ENCODE measurements at places on chromosomes 12 and 14.
A peak's percentile ranks its signal among the peaks of the same experiment; 100 is the strongest.

DNA sequence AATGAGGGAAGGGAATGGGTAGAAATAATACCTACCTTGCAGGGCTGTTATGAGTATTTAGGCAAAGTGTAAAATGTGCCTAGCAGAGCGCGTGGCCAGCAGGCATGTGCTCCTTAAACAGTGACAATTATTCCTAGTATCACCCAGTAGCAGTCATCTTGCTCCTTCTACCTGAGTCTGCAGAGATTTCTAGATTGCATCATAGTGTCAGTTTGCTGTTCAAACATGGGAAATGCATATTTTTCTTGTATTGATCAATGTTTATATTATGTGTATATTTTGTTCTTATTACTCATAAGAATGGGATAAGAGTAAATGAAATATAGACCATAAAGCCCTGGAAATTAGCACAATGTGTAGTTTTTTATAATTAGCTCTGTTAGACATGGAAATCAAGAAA, 37.3 kb upstream of the PLEKHG7 start:
- no peak overlapping the region for H3K27ac ChIP-seq
- H3K36me3 ChIP-seq, result no peaks in the 10 kb centered on the region
- no peak for DNase-seq
- peaks cover 4% of the 10 kb centered on the region for H3K27me3 ChIP-seq
- no peaks in the 10 kb centered on the region for H3K4me1 ChIP-seq

- H3K36me3 ChIP-seq, result peaks cover 2% of the 10 kb centered on the region
- DNase-seq, result peak; percentile 61
- H3K27ac ChIP-seq, result peak overlapping the region; percentile 93
- H3K4me3 ChIP-seq, result no peak overlapping the region
These were observed 29.3 kb upstream of the KLRF1 start for GRCh38 chr12:9797722-9798619.

DNA sequence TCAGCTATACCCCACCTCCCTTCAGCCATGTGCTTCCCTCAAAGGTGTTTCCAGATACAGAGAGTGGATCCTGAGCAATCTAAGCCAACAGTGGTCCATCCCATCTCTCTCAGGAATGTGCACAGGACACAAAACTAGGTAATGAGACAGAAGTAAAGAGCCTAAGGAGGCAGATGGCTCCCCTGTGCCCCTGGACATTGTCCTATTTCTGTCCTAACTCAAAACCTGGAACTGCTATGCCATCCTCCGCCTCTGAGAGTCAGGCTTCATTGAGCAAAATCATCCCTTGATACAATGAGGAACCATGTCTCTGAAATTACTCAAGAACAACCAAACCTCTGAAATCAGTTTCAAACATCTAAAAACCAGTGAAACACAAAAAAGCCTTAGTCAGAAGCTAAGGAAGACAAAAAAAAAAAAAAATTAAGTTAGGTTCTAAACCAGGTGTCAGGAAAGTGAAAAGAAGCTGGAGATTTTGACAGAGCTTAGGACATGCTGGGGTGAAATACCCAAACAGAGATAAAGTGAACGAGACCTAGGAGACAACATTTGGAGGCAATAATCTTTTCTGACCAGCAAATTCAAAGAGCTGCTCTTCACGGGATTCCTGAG, 200.3 kb upstream of the PLEKHG7 start:
- DNase-seq, result peak; percentile 29
- H3K4me1 ChIP-seq, result peaks cover 60% of the 10 kb centered on the region
- no peaks in the 10 kb centered on the region for H3K36me3 ChIP-seq
- peak overlapping the region; percentile 92 for H3K27ac ChIP-seq
- H3K4me3 ChIP-seq, result peak overlapping the region; percentile 44

- no peak overlapping the region for H3K4me3 ChIP-seq
- no peak overlapping the region for H3K27ac ChIP-seq
These were observed 5.9 kb downstream of the SDR9C7 start for GRCh38 chr12:56928262-56928661.

GRCh38 chr14:52661314-52661713, 34.0 kb downstream of the ERO1A start:
- no peak overlapping the region for H3K27ac ChIP-seq
- no peak for DNase-seq
- no peaks in the 10 kb centered on the region for H3K4me1 ChIP-seq
- no peaks in the 10 kb centered on the region for H3K27me3 ChIP-seq

DNA sequence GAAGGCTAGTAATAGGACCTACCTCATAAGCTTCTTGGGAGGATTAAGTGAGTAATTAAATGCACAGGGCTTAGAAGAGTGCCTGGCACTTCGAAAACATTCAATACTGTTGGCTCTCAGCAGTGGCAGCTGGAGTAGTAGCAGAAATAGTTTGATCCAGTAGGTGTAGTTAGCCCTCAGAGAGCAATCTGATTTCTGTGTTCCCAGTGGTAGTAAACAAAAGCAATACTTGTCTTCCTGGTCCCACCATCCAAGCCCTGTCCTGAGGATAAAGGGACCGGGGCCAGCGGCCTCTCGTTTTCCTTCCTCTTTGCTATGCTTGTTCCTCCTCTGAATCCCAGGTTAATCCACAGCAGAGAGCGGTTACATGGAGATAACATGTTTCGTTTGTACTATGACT, 131.6 kb downstream of the SAMD4A start:
- peaks cover 4% of the 10 kb centered on the region for H3K4me1 ChIP-seq
- H3K27ac ChIP-seq, result no peak overlapping the region
- peaks cover 22% of the 10 kb centered on the region for H3K27me3 ChIP-seq
- no peak for DNase-seq
- peaks cover 5% of the 10 kb centered on the region for H3K36me3 ChIP-seq
- H3K4me3 ChIP-seq, result no peak overlapping the region

- no peak for DNase-seq
- no peak overlapping the region for H3K27ac ChIP-seq
- H3K4me3 ChIP-seq, result no peak overlapping the region
These were observed 25.5 kb downstream of the YEATS4 start for GRCh38 chr12:69385038-69385437.

- H3K27me3 ChIP-seq, result no peaks in the 10 kb centered on the region
These were observed 50.3 kb upstream of the SRSF5 start for GRCh38 chr14:69716478-69717187.

DNA sequence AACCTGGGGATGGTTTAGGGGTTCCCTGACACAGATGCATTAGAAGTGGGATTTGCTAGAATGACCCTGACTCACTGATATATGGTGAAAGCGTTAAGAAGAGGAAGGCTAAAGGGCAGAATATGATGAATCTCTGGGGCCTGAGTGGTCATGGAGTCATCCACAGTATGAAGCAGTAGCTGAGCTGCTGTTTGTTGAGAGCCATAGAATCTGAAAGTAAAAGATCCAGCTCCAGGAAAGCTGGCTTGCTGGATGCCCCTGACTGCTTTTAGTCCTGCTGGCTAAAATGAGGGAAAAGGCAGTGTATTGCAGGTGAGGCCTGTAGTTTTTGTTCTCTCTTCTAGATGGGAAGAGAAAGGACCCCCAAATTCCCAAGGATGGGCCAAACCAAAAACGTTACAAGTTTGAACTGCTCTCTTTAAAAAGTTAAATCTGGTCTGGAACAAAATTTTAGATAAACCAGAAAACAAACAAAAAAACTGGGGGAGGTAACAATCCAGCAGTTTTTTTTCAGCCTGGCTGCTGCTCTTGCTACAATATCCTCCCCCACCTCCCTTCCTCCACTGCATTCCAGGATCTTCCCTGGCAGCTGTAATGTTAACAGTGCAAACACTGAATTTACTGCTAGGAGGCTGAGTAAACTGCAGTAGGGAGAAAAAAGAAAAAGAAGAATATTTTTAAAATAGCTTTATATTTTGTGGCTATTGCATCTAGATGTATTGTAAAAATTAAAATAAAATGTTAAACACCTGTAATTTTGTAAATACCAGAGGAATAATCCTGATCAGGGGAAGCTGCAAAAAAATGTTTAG, 16.5 kb downstream of the SEL1L start:
- DNase-seq, result no peak
- no peak overlapping the region for H3K4me3 ChIP-seq
- peaks cover 32% of the 10 kb centered on the region for H3K4me1 ChIP-seq
- peaks cover 56% of the 10 kb centered on the region for H3K36me3 ChIP-seq
- H3K27ac ChIP-seq, result no peak overlapping the region

DNA sequence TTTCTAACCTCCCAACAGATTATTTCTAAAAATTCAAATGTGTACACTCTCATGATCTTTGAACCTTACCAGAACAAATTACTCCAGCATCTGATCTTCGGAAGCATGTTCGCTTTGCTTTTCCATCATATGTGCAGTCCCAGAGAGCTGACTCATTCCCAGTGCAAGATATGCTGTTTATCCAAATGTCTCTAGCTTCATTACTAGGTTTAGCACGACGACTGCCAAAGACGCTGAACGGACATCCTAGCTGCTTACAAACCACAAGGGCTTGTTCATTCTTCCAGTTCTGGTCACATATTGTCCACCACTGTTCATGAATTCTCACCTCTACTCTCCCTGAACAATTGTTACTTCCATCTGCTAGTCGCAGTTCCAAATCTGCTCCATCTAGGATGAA, 40.5 kb downstream of the CD163L1 start:
- DNase-seq, result no peak
- H3K36me3 ChIP-seq, result no peaks in the 10 kb centered on the region
- no peak overlapping the region for H3K27ac ChIP-seq
- no peak overlapping the region for H3K4me3 ChIP-seq
- no peaks in the 10 kb centered on the region for H3K4me1 ChIP-seq

DNA sequence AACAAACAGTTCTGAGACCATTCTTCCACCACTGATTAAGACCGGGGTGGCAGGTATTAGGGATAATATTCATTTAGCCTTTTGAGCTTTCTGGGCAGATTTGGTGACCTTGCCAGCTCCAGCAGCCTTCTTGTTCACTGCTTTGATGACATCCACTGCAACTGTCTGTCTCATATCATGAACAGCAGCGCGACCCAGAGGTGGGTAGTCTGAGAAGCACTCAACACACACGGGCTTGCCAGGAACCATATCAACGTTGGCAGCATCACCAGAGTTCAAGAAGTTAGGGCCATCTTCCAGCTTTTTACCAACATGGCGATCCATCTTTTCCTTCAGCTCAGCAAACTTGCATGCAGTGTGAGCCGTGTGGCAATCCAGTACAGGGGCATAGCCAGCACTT, 16.9 kb downstream of the AEBP2 start:
- H3K36me3 ChIP-seq, result peaks cover 32% of the 10 kb centered on the region
- peaks cover 64% of the 10 kb centered on the region for H3K4me1 ChIP-seq
- no peak overlapping the region for H3K4me3 ChIP-seq
- no peak for DNase-seq

- no peaks in the 10 kb centered on the region for H3K36me3 ChIP-seq
- H3K4me1 ChIP-seq, result no peaks in the 10 kb centered on the region
- no peak overlapping the region for H3K27ac ChIP-seq
These were observed 39.6 kb downstream of the CCDC85C start for GRCh38 chr14:99564256-99564925.
